K562 (cell line): ENCODE measurements at places on chromosomes 11 and 22. TPM values are rescaled to one million over a fixed set of nuclear protein-coding genes. Genes with fewer than 3 reads are reported as not detected.

DNA sequence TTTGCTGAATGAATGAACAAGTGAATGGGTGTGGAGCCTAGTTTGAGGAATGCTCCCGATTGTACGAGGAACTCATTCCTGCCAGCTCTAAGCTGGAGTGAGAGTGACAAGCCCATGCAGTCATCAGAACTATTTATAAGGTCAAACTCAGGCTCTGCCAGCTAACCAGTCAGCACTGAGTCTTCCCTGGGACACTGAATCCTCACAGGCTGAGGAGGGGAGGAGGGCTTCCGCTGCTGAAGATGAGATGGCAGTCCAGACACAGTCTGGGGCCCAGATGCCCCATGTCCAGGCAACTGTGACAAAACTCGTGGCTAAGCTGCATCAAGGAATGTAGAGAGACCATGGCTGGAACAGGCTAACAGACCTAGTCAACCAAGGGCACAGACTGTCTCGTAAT lies 4.0 kb downstream of the LRP4 start:
- DNase-seq = no peak

Gene LRRN4CL
- 0.07 and 0.22 TPM in 2 replicates for total RNA-seq

DNA sequence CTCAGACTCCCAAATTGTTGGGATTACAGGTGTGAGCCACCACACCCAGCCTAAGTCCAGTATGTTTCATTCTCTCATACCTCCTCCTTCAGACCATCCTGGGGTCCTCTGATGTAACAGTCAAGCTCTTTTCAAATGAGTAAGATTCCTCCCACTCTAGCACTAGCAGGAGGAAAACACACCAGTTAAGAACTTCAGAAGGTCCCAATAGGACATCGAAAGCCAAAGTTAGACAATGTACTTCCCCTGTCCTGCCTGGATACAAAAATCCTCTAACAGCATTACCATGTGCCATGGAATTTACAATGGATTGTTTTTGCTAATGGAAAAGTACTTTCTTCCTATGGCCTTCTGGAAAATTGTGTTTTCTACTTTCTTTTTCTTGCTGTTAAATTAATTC lies 67.1 kb downstream of the CCDC34 start:
- no peak for DNase-seq

DNA sequence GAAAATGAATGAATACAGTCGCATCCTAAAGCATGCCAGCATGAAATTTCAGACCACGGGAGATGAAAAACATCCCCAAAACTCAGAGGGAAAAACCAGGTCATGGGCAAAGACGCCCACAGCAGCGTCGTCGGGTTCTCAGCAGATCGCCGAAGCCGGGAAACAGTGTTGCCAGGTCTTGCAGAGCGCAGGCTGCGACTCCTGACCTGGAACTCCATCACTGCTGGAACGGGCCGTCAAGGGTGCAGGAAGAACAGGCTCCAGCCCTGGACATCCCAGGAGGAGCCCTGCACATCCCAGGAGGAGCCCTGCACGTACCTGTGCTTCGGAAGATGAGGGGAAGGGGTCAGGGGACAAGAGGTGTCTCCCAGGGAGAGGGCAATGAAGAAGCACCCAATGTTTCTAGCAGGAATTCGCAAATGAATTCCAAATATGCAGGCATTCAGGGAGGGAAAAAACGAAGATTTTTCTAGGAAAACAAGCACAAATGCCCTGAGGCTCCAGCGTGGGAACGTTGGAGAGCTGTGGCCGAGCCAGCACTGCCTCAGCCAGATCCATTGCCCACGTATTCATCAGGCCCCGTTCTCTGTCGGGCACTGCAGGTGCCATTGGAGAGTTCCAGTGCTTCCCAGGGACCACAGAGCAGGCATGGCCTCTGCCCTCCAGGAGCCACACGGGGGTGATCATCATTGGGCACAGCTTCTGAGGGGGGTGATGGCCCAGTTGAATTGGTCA lies 1110.4 kb downstream of the BRD1 start:
- no peak for DNase-seq

Gene SLC22A25
- total RNA-seq = not detected in 2 replicates

DNA sequence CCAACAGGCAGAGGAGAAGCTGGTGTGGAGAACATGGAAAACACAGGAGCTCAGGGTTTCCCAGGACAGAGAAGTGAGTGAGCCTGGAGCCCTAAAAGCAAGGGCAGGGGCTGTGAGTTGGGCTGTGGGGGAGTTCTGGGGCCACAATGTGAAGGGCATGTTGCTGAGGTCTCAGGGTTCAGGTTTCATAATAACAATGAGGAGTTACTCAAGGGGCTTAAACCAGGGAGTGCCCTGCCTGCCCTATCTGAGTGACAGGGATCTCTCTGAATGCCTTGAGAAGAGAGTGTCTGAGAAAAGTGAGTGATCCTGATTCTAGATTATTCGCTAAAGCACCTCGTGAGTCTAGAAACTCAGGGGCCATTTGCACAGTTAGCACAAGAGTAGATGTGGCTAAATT lies 129.6 kb downstream of the VPREB1 start:
- no peak for DNase-seq

DNA sequence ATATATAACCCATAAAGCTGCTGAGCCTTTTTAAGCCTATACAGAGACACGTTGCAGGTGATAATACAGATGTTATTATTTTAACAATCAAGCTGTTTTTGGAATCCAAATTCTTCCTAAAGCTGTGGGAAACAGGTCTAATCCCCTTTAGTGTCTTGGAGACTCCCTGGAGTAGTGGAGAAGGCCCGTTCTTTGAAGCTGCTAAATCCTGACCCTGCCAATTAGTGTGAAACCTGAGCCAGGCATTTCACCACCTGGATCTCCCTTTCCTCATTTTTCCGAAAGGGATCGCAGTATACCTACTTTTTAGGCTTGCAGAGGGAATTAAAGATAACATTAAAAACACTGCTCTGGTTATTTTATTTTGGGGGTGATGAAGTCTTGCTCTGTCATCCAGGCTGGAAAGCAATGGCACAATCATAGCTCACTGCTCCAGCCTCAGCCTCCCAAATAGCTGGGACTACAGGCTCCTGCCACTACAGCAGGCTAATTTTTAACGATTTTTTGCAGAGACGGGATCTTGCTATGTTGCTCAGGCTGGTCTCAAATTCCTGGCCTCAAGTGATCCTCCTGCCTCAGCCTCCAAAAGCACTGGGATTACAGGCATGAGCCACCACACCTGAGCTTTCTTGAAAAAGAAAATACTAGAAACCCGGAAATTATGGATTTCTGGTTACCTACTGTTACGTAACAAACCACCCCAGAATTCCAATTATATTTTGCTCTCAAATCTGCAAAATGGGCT lies 1.7 kb upstream of the EIF4ENIF1 start:
- DNase-seq = no peak

DNA sequence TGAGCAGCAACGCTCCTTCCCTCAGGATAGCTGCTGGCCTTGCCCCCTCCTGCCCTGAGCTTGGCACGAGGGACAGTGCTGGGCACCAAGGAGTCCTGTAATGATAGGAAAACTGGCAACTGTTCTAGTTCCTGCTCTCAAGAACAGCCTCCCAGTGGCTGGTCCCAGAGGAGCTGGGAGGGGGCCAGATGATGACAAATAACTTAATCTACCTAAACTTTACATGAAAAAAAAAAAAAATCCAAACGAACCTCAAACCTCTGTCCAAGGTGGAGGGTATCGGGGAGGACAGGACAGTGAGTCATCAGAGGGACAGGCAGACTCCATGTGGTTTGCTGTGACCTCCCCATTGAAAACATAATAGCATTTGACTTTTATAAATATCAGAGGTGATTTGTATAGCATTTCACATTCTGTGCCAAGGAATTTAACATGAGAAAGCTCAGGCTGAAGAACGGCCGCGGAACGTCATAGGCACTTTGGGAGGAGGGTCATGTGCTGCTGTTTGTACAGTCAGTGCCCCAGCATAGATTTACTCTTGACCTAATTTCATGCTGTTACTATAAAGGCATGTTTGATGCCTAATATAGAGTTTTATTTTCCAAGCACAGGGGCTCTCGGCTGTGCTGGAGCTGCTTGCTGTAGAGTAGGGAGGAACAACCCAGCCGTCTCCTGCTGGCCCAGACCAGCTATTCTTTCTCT lies 98.2 kb upstream of the NNMT start:
- DNase-seq = no peak

- DNase-seq = no peak
Observed at GRCh38 chr11:64686466-64687170, 36.4 kb downstream of the NRXN2 start.

Gene MUC2
- total RNA-seq = 0.18 and 0.38 TPM in 2 replicates

Gene APOA5
- total RNA-seq = 0.67 TPM in 1 of 2 replicates, not detected in the other

- no peak for DNase-seq
Observed at GRCh38 chr22:39989633-39990032, 5.1 kb upstream of the FAM83F start.

Gene TRIM48
- total RNA-seq = not detected in 2 replicates

Gene CALCA
- not detected in 2 replicates for total RNA-seq

- peak; percentile 41 for DNase-seq
Observed at GRCh38 chr11:114285599-114285998, 10.6 kb upstream of the NNMT start.

DNA sequence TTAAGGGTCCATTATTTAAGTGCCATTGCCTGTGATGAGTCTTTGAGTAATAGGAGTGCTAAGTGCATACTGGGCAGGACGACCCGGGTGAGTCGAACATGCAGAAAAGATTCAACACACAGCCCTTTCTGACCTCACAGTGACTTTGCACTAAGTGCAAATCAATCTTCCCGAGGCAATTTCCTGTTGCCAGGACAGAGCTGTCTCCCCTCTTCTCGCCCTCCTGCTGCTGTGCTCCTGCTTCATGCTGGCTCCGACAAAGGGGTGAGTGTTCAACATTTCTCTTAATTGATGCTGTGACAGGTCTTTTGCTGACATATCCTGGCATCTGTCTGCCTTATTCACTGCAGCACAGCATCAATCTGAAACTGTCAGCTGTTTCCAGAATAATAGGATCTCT lies 42.0 kb downstream of the MCHR1 start:
- peak; percentile 24 for DNase-seq

DNA sequence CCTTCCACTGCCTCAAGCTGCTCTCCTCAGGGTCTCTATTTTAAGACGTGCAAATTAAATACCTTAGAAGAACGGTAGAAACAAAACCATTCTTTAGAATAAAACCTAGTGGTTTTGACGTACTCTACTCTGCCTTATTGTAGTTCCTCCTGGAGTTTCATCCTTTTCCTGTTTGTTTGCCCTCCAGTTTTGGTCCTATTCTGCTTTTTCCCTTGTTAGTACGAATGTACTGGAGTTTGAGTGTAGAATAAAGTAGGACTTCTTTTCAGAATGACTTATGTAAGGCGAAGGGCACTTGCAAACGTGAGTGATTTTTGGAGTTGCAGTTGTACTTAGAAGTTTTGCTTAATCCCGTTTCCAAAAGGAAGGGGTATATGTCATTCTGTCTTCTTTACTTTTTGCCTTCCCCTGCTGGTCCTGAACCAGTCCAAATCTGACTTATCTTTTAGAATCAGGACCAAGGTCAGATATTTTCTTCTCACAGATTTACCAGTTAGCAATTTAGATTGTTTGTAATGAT lies 1.4 kb downstream of the SIK2 start:
- no peak for DNase-seq

Gene CAPN5
- total RNA-seq = 0.40 and 0.44 TPM in 2 replicates

- DNase-seq = no peak
Observed at GRCh38 chr11:118017631-118018315, 31.6 kb downstream of the IL10RA start.

- peak; percentile 37 for DNase-seq
Observed at GRCh38 chr11:73162196-73162740, 20.1 kb upstream of the FCHSD2 start.

- DNase-seq = no peak
Observed at GRCh38 chr11:101444164-101444563, 139.6 kb downstream of the TRPC6 start.

DNA sequence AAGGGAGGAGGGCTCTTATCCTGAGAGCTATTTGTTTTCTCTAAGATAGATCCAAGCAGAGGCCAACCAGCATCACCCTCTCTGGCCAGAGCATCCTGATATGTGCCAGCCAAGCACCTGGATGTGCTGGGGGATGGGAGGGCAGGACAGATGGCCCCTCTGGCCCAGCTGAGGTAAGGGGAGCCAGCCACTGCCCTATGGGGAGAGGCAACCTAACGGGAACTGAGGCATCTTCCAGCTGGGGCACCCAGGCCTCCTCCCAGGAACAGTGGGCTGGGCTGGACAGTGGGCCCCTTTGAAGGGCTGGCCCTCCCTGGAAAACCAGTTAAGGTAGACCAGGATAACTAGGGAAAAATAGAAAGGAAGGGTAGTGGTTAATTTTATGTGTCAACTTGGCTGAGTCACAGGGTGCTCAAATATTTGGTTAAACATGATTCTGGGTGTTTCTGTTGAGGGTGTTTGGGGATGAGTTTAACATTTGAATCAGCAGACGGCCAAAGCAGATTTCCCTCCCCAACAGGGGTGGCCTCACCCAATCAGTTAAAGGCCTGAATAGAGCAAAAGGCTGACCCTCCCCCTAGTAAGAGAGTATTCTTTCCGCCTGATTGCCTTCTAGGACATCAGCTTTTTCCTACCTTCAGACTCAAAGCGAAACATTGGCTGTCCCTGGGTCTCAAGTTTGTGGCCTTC lies 595.1 kb downstream of the BUD13 start:
- DNase-seq = no peak

GRCh38 chr11:95713428-95713827 lies 76.2 kb downstream of the FAM76B start:
- no peak for DNase-seq

DNA sequence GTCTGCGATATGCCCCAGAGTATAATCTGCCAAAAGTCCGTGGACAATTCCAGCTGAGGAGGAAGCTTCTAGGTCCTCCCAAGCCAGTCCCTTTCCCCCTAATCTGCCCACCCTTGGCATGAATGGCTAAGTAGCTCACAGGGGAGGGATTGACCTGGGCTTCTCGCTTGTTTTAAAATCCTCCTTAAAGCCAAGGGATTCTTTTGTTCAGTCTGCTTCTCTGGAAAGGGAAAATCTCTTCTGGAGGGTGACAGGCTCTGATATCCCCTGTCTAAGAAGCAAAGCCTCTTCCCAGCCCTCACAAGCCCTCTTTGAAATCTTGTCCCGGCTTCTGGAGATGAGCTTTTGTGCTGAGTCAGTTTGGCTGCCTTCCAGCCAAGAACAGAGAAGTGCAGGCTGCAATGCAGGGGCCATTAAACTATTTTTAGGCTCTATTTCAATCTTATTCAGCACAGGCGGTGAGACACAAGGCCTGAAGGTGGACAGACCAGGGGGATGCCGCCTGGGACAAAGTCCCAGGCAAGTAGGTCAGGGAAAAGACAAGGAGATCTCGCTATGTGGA lies 23.9 kb downstream of the NEFH start:
- DNase-seq = no peak

- peak; percentile 35 for DNase-seq
Observed at GRCh38 chr11:17846852-17847453, 112.4 kb downstream of the KCNC1 start.
